Colonic mucosa (tissue), 4 donors: ENCODE measurements at places on chromosomes 6 and 20. TPM values are rescaled to one million over a fixed set of nuclear protein-coding genes. Genes with fewer than 3 reads are reported as not detected.

The TUBB1 gene
- total RNA-seq: not detected

GRCh38 chr20:20658871-20659431, 53.5 kb downstream of the RALGAPA2 start:
- no peak for DNase-seq

- DNase-seq: no peak
Observed at GRCh38 chr6:29831776-29832175, 4.2 kb downstream of the HLA-G start.

The BPIFA1 gene
- total RNA-seq: not detected

DNA sequence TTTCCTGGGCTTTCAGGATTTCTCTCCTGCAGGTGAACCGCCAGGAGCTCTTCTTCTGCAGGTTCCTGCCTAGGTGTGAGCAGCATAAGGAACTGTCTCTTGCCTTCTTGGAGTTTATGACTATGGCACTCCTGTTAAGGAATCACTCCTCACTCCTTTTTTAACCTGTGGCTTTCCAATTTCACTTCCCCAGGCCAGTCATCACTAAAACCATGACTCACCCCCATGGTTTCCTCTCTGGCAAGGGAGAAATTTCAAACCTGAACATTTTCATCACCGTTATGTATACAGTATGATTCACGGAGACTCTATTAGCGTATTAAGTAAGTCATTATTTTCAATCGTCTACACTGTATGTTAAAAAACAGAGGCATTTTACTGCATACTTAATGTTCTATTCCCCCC, 78.2 kb upstream of the ARID1B start:
- DNase-seq: no peak

The ERMARD gene
- total RNA-seq: 14.2 TPM

DNA sequence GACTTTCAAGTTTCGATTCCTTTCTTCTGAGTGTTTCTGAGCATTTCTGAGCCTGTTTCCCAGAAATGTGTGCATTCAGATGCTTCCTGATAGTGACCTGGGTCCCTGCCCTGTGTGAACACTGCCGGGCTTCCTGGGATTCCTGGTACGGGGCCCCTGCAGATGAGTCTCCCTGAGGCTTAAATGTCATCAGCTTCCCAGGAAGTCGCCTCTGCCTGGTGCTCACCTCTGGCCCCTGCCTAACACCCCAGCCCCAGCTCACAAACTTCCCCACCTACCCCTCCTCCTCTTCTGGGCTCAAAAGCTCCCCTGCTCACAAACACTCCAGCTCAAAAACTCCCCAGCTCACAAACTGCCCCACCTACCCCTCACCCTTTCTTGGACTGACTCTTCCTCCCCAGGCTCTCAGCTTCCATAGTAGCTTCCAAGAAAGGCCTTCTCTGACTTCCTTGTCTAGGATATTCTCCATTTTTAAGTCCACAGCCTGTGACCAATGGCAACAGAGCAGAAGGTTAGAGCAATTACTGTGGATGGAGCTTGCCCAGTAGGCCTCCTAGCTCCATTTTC, 42.0 kb downstream of the TGM2 start:
- DNase-seq: peak; percentile 17

DNA sequence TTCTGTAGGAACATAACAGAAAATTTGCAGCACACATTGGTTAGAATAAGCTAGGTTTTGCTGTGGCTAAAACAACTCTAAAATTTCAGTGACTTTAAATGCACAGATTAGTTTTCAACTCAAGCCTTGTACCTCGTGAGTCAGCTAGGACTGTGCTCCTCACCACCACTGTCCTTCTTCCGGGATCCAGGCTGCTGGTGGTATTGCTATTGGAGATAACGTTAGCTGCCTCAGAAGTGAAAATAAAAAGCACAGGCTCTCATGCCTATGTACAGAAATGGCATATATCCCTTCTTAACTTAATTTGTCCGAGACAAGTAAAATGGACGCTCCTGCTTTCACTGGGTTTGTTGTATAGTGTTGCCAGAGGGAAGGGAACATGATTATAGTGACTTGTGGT, 931.1 kb upstream of the EYS start:
- no peak for DNase-seq

- DNase-seq: no peak
Observed at GRCh38 chr20:11581271-11581670, 336.4 kb upstream of the BTBD3 start.

DNA sequence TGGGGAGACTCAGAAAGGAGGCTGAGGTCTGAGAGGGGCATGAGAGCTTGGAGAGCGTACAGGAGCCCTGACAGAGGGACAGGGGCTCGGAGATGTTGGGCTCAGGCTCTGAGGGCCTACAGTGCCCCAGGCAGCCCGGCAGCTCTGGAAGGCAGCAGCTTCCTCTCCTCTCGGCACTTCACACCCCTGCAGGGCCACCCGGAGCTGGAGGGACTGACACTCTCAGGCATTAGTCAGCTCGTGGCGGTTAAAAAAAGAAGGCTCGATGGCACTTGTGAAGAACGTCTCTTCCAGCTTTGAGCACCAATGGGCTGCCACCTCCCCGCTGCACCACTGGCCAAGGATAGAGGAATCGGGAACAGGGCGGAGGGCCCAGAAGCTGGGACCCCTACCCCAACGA, 62.6 kb upstream of the SIRPA start:
- no peak for DNase-seq

DNA sequence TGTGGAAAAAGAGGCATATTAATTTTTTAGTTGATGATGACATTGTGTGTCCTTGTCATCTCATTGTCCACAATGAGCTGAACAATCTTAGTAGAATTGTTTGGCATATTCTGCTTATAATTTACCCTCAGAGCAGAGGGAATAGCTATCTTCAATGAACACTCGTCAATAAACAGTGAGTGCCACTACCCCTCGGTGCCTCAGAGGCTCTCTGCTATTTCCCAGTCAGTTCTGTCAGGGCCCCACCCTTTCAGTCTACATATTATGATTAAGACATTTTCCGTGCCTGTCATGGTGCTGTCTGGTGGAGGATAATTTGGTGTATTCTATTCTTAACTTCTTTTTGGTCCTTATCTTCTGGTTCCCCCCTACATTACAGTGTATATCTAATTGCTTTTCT, 31.2 kb downstream of the NUS1 start:
- DNase-seq: no peak

The CRISP3 gene
- total RNA-seq: not detected

DNA sequence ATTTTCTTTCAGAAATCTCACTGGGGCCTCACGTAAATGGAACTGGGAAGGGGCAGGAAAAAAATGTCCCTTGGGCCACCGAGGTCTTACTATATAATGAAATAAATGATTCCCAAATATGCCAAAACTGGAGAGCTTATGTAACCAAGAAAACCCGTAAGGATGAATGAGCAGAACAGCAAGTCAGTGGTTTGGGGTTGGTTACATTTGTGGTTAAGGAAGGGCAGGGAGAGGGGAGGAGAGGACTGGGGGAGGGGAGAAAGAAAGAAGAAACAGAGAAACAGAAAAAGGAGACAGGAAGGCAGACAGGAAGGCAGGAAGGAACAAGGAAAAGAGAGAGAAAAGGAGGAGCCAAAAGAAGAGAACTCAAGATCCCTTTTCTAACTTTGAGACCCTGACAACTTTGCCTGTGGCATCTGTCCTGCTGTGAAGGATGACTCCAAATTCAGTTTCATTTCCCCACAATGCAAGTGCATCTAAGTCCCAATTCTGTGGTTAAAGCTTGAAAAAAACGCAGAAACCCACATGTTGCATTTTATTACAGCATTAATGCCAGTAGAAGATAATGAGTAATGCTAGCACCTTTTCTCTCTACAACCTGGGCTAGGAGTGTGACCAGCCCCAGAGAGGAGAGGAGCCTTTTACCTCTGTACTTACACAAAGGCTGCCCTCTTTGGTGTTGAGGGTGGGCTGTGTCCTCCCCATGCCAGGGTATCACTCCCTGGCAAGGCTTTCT, 10.8 kb upstream of the ARMC2 start:
- no peak for DNase-seq

The SMIM29 gene
- total RNA-seq: 8.6 TPM

The CLIC5 gene
- total RNA-seq: 72.8 TPM

GRCh38 chr6:168089186-168090063, 10.4 kb upstream of the FRMD1 start:
- DNase-seq: no peak

DNA sequence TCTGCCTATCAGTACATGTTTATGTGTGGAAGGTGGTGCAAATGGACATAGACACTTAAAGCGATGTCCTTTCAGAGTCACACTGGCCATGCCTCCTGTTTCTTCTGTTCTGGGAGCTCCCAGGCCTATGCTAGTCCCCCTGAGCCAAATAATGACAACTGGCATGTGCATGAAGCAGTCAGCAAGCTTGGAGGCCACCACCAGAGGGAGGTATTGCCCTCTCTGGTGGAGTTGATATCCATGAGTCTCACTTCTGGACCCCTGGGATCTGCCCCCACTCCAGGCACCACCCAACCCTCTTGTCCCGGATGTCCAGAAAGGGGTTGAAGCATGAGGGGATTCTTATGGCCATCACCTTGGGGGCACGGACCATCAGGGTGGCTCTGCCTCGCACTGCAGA, 172.2 kb downstream of the AIG1 start:
- peak; percentile 29 for DNase-seq

The FOXC1 gene
- total RNA-seq: 0.69 TPM

The DEF6 gene
- 8.1 TPM for total RNA-seq

DNA sequence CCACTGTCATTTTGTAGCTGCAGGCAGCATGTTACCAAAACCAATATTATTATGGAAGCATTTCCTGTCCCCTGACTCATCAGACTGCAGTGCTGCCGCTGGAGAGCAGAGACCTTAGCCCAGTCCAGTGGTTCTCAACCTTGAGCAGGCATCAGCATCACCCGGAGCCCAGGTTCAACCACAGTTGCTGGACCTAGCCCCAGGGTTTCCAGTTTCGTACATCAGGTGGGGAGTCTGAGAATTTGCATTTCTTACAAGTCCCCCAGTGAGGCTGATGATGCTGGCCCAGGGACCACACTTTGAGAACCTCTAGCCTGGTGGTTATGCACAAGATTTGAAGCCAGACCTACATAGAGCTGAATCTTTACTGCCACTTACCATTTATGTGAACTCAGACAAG, 47.3 kb downstream of the LY86 start:
- DNase-seq: no peak

- DNase-seq: no peak
Observed at GRCh38 chr20:53938739-53939138, 131.7 kb downstream of the BCAS1 start.

The KCNK17 gene
- not detected for total RNA-seq

DNA sequence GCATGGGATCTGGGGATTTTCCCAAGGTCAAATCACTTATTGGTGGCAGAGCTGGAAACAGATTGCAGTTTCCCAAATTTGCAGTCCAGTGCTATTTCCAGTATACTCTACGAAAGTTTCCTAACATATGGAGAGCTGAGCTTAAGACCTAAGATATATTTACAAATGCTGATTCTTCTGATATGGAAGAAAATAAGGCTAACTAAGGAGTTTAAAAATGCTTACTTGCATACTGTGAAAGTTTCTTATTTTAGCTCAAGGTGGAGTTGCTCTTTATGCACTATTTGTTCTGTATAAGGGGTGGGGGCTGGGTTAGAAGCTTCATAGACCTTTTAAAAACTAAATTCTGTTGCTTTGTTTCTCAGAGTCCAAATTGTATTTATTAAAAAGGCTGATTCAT, 7.5 kb downstream of the CD109 start:
- no peak for DNase-seq

DNA sequence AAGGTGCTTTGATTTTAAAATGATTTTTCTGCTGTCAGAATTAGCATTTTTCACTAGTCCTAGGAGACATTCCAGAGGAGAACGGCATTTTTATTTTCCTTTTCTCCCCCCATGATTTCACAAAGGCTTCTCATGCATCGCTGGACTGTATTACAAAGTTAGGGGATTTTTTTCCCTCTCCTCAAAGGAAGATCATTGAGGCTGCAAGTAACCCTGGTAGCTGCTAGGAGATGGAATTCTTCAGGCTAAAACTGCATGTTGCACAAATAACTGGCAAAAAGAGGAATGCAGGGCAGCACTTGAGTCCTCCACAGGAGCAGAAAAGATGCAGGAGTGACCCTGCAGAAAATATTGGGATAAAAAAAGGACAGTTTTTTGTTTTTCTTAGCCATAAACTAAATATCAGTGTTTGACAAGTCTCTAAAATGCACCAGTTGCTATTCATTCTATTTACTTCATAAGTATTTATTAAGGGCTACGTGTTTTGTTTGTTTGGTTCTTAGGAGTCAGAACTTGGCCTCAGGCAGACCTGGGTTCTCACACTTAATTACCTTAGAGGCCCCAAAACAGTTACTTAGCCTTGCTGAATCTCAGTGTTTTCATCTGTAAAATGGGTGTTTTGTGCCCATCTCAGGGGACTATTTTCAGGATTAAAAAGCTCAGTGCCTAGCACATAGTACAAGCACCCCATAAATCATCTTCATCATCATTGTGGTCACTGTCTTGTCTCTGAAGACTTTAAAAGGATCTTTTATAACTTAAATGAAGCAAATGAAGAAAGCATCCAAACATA, 144.5 kb upstream of the ID4 start:
- DNase-seq: no peak

DNA sequence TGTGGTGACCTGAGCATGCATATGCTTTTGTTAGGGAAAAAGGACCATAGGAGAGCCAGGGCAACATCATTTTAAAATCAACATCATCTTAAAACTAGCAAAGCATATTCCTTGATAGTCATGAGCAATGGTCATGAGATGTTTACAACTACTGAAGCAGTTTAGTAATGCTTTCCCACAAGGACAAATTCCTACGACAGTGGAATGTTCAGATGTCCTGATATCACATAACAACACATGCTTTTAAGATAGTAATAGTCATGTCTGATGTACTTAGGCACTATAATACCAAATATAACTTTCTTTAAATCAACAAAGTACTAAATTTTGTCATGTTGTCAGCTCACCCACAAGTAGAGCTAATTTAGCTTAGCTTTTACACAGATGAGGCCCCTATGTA, 370.3 kb downstream of the HTR1B start:
- DNase-seq: no peak

DNA sequence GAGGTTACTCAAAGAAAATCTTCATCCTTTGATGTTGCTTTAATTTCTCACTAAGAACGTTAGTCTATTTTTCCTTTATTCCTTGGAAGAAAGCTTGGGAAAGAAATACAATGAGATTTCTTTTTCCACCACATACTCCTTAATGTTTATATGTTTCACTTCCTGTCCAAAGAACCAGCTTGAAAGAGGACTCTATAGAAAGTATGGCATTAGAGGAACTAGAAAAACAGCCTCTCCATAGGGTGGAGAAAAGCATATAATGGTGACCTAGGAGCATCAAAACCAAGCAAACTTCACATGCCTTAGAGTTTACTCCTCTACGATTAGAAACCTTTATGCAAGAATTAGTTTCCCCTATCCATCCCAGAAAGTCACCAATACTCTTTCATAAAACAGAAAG, 131.1 kb downstream of the OPRM1 start:
- no peak for DNase-seq

GRCh38 chr6:151658091-151658490, 149.4 kb upstream of the ESR1 start:
- no peak for DNase-seq

DNA sequence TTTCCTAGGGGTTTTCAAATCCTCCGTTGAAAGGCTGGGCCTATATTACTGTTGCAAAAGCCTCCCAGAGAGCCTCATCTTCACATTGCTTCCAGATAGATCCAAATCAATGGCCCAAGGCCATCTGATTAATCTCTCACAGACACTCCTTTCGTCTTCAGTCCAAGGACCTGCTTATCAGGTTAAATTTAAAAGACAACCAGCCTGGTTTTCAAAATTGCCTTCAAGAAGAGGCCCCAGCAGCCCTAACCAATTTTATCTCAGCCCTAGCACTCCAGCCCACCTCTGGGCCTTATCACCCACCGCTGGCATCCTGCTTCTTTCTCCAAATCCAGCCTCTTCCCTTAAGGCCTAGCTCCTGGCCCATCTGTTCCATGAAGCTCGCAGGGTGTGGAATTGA, 15.5 kb upstream of the CCND3 start:
- no peak for DNase-seq
